ENCODE measurements at places on chromosomes 11 and 22. TPM values are rescaled to one million over a fixed set of nuclear protein-coding genes. Genes with fewer than 3 reads are reported as not detected.

YAP1 gene
- not detected for total RNA-seq

TUT1 gene
- 20.0 TPM for total RNA-seq

OR9G1 gene
- total RNA-seq: not detected

JRKL gene
- total RNA-seq: 4.5 TPM

APOL5 gene
- not detected for total RNA-seq

HOATZ gene
- total RNA-seq: not detected

SLC22A9 gene
- not detected for total RNA-seq

SEPTIN5 gene
- total RNA-seq: 4.5 TPM

CD3D gene
- total RNA-seq: 12.0 TPM

ANKRD42 gene
- 11.6 TPM for total RNA-seq

RASGRP2 gene
- 417 TPM for total RNA-seq

DNA sequence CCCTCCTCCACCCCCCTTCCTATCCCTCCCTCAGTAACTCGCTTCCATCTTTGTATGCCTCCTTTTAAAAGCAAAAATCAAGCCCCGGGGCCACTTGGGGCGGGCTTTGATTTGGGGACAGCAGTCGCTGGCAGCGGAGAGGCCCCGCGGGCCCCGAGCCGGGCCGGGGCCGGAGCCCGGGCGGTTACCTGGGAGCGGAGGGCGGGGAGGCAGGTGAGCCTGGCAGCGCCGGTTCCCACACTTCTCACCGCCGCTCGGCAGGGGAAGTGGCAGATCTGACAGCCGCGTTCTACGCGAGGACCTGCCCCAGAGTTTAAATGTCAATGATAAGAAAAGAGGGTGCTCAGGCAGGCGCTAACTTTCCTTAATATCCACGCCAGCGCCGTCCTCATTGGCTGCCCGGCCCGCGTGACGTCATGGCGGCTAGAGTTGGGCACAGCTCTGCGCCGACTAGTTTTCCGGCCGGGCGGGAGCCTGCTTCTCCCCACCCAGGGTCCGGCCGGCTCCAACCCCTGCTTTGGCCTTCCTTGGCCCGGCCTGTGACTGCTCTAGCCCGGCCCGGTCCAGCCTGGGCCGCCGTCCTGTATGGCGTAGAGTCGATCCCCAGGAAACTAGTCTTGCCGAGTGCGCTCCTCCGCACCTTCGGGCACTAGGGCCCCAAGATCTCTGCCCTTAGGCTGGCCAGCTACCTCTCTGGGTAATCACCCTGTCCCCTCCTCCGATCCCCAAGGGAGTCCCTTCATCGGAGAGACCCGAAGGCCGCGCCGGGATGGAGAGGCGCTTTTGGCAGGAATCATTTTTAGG is 6.7 kb upstream of the PAX6 start:
- no peak for DNase-seq

GRCh38 chr22:36220451-36220921 is 18.8 kb downstream of the APOL2 start:
- no peak for DNase-seq

GRCh38 chr11:128365044-128365443 is 222.3 kb downstream of the ETS1 start:
- peak; percentile 66 for DNase-seq

GRCh38 chr22:39422721-39423120 is 23.1 kb downstream of the TAB1 start:
- no peak for DNase-seq

DNA sequence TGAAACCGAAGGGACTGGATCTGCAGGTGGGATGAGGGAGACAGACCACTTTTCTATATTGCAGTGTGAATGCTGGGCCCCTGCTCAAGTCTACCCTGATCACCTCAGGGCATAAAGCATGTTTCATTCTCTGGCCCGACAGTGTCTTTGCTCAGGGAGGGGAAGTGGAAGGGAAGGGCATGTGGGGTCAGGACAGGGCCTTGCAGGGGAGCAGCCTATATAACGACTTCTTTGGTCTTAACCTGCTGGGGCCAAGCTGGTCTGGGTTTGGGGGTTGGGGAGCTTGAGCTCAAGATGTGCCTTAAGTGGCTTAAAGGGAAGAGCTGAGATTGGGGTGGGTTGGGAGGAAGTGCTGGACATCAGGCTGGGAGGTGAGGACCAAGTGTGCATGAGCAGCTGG is 86.4 kb downstream of the GDPD4 start:
- DNase-seq: no peak

DNA sequence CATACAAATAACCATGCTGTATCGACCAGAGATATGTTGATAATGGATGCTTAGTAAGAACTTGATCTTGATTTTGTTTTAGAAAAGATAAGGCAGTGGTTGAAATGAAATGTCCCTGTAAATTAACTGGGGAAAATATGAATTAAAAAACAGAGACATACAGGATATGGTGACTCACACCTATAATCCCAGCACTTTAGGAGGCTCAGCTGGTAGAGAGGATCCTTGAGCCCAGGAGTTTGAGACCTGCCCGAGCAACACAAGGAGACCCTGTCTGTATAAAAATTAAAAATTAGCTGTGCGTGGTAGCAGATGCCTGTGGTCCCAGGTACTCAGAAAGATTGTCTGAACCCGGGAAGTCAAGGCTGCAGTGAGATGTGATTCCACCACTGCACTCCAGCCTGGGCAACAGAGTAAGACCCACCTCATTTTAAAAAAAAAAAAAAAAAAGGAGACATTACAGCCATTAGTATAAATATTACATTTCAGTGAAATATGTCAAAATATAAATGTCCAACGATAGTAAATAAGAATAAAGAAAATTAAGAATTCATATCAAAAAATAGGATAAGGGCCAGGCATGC is 4.6 kb downstream of the PICALM start:
- DNase-seq: peak; percentile 46

DNA sequence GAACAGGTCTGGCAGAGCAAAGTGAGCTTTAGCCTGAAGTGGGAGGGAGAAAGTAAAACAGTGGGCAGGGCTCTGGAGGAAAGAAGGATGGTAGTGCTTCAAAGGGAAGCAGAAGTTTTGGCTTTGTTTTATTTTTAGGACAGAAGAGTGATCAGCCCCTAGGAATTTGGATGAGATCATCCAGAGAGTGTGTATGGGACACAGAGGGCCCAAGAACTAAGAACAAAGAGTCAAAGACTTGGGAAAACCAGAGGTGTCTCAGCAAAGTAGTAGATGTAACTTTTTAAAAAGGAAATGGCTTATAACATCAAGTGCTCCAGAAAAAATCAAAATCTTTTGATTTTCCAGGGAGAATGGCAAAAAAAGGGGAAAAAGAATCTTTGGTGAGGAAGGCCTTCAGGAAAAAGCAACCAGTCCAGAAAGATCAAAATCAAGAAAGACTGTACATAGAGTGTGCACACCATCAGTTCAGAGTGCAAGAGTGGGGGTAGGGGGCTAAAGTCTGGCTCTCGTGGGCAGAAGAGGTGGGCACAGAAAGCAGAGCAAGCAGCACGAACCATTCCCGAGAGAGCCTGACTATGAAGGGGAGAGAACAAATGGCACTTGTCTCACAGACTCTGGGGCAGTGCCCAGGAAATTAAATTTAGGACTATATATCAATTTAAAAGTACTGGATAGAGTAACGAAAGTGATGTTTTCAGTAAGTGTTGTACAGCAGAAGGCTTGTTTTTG is 30.0 kb downstream of the MAPK1 start:
- DNase-seq: no peak

GRCh38 chr11:65056999-65057398 is 1.4 kb downstream of the NAALADL1 start:
- no peak for DNase-seq

- DNase-seq: no peak
Measured at GRCh38 chr11:18280438-18281045, 14.5 kb downstream of the SAA1 start.

- no peak for DNase-seq
Measured at GRCh38 chr11:119361056-119361787, 14.7 kb upstream of the MFRP start.

- no peak for DNase-seq
Measured at GRCh38 chr11:27898166-27898565, 197.9 kb upstream of the BDNF start.

GRCh38 chr11:74680703-74681531 is 50.3 kb downstream of the CHRDL2 start:
- DNase-seq: no peak

DNA sequence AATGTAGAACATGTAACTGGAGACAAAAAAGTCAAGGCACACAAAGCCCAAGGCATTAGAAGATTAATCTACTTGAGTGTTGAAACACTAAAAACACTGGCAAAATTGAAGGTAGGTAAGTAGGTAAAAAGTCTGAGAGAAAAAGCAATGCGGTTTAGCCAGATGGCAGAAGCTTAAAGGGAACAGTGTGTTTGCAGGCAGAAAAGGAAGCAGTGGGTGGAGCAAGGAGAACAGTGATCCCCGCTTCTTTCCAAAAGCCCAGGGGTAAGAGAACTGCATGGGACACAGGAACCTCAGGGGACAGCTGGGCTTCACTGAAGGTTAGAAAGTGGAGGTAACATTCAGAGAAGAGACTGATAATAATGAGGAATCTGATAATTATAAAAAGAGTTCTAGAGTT is 16.0 kb downstream of the MRE11 start:
- no peak for DNase-seq

DNA sequence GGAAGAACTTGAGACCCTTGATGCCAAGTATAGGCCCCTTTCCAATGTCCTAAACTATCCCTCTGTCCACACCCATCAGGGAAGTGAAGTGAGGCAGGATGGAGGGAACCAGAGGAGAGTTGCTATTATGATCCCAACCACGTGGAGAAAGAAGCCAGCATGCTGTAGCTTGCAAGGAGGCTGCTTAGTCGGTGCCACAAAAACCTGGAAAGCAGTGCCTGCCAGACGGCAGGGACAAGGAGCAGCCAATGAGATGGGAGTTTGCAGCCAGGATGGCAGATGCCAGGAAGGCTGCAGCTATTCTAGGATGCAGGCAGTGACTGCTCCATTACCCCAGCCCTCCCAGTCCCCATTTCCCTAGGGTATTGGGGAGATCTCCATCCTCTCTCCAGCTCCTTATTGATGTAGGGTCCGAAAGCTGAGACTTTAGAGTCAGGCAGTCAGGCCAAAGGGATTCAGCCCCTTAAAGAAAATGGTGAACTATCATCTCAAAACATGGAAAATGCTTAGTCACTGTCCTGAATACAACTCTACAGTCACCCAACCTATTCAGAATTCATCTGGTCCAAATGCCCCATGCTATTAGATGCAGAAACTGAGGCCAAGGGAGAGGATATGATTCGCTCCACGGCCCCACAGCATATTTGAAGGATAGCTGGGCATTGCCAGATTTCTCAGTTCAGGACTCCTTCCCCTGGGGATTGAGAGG is 18.4 kb upstream of the LRRC55 start:
- DNase-seq: no peak

DNA sequence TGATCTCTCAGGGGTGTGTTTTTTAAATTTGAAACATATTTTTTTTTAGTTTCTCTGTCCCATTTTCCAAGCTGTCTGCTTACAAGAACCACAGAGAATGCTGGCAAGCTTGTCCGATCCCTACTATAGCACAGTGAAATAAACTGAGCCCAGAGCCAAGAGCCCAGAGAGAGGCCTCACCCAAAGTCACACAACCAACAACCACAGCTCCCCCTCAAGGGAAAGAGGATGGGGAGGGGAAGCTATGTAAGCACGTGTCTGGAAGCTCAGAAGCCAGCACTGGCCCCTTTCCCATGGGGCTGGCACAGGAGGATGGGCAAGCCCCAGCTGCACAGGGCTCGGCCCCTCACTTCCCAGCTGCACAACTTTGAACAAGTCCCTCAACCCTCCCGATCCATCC is 3.2 kb upstream of the SART1 start:
- DNase-seq: no peak

DNA sequence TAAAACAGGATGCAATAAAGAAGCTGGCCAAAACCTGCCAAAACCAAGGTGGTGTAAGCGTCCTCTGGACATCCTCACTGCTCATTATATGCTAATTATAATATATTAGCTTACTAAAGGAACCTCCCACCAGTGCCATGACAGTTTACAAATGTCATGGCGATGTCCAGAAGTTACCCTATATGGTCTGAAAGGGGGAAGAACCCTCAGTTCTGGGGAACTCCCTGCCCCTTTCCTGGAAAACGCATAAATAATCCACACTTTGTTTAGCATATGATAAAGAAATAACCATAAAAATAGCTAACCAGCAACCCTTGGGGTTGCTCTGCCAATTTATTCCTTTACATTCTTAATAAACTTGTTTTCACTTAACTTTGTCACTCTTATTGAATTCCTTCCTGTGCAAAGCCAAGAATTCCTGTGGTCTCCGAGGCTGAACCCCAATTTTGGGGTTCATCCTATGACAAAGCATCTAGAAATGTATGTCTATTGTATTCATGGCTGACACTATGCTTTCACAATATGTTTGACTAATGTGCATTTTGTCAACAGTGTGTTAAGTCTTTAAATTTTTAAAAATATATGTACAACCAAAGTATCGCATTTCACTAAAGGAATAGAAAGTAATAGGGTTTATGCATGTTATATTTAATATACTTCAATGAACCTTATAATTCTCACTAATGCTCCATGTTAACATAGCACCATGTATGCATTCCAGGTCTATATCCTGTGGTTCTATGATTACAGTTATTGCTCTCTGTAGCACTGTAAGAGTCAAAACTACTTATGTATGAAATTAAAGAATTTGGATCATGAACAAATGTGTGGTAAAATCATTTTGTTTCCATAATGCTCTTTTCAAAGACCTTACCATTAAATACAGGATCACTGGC is 25.1 kb downstream of the LGR4 start:
- DNase-seq: no peak

DNA sequence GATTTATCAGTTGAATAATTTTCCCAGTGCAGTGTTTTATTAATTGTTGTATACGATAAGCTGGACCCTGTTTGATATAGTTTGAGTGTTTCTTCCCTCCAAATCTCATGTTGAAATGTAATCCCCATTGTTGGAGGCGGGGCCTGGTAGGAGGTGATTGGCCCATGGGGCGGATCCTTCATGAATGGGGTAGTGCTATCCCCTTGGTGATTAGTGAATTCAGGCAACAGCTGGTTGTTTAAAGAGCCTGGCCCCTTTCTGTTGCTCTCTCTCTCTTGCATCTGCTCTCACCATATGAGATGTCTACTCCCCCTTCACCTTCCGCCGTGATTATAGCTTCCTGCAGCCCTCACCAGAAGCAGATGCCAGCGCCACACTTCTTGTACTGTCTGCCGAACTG is 1.5 kb downstream of the OR5A1 start:
- DNase-seq: no peak

- no peak for DNase-seq
Measured at GRCh38 chr11:10878408-10879214, 20.8 kb upstream of the ZBED5 start.

GRCh38 chr22:20383538-20383937 is 10.4 kb upstream of the ZNF74 start:
- no peak for DNase-seq

DNA sequence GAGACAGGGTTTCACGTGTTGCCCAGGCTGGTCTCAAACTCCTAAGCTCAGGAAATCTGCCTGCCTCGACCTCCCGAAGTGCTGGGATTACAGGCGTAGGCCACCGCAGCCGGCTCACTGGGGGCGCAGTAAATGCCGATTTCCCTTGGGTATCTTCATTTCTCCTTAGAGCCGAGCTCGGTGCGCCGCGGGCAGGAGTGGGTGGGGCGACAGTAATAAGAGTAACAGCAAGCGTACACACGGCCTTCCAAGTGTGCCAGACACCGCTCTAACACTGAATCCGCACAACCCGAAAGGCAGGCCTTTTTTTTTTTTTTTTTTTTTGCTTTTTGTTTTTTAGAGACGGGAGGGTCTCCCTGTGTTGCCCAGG is 500 bp upstream of the ADSL start:
- DNase-seq: no peak

All from natural killer cell (primary cell).